T-helper 1 cell (primary cell): ENCODE measurements at places on chromosomes 7 and 10.

DNA sequence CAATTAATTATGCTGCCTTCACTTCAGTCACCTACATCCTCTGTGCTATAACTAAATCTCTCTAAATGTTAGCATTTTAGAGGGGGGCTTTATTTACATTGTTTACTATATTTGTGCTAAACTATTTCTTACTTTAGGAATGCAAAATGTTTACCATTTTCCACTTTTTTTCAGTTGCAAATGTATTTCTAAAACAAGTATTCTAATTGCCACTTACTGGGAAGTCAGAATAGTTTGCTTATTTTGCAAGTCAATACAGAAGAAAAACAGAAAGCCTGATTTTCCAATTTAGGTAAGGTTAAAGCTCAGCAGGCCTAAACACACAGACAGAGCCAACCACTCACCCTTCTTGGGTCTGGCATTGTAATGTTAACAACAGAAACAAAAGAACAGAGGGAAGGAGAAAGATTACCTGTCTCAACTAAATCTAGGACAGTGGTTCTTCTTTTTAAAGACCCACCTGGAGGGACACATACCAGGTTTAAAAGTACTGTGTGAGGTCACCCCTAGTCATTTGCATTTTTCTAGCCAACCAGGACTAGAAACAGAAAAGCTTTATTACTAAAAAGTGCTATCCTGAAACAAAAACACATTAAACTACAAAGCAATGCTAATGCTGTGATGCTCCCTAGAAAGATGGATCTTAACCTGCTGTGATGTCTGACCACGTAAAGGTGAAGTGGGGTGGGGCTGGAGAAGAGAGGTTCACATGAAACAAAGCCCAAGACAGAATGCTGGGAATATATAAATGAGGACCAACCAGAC is 178.2 kb downstream of the SLC25A13 start:
- no peak for DNase-seq

DNA sequence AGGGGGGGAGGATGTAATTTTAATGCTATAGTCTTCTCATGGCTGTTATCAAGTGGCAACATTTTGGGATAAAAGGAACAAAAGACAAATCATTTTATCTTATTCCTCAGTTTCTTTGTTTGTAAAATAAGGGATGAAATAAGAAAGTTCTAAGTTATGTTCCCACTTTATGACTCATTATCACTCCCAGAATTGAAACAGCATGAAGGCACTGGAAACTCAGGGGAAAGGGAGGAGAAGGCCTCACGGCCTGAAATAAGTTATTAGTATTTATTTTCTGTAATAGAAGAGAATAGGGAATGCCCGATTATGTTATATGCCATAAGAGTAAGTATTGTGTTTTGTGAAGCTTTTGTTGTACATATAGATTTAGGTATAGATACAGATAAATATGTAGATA is 85.0 kb upstream of the NAMPT start:
- no peak for DNase-seq

DNA sequence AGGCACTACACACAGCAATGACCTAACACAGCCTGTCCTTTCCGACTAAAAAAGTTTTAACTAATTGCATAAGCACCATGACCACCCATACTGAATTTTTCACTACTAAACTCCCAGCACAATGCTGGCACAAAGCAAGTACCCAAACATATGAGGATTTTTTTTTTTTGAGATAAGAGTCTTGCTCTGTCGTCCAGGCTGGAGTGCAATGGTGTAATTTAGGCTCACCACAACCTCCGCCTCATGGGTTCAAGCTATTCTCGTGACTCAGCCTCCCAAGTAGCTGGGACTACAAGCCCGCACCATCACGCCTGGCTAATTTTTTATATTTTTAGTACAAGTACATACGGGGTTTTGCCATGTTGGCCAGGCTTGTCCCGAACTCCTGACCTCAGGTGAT is 5.1 kb downstream of the UBE2H start:
- no peak for DNase-seq

GRCh38 chr7:66732439-66732838 is 8.1 kb upstream of the RABGEF1 start:
- no peak for DNase-seq

- DNase-seq, result no peak
These were observed 324.4 kb upstream of the AOAH start for GRCh38 chr7:37048674-37049073.

- DNase-seq, result no peak
These were observed 67.8 kb downstream of the EGFR start for GRCh38 chr7:55086413-55087201.

- DNase-seq, result no peak
These were observed 227.9 kb upstream of the PRSS58 start for GRCh38 chr7:142485617-142486226.

DNA sequence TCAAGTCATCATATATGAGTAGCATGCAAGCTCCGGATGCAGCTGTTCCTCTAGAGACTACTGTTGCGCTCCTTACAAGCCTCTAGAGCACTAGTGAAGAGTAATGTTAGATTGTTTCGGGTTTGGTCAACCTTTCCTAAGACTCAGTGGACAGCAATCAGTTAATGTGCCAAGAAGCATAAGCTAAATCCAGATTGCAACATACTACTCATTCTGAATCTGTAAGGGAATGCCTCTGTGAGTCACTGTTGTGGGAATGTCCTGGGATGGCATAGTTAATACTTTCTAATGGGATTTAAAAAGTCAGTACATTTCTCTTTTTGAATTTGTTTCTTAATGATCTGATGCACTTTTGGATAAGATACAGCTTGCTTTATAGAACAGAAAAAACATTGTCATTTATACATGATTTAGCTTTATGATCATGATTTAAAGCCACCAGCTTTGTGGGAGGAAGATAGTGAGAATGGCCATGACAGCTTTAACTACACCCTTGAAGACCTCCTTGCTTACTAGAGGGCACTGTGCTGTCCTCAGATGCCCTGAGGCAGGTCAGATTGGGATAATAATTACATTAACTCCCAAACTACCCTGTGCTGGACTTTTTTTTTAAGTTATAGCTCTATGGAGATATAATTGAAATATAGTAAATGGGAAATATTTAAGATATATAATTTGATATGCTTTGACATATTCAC is 138.4 kb downstream of the SDK1 start:
- no peak for DNase-seq

DNA sequence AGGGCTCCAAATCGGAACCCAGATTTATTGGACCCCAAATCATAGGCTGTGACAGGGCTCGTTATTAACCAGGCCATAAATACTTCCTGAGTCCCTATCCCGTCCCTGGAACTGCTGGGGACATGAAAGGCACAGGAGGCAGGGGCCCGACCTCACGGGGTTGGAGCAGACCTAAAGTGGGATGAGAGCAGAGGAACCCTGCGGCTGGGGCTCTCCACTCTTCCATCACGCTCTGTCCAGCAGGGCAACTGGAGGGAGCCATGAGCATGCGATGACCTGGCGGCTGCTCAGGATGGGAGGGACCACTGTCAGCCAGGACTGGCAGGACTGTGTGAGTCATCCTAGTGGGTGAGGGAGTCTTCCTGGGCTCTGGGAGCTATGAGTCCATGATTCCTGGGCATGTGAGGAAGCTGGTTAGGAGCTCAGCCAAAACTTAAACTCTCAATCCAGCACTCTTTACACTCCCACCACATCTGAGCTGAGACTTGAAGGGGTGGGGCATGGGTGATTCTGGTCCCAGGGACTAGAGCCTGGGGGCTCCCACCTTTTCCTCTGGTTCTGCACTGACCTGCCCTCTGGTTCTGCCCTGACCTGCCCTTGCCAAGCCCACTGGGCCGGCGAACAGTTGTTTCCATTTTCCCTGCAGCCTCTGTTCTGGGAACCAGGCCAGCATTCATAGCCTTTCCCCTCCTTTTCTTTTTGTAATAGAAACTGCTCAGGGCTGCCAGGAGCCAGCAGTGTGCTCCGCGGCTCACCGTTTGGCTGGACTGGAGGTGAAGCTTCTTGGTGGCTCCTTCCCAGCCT is 47.1 kb downstream of the SYPL1 start:
- DNase-seq, result no peak
